ENCODE measurements at places on chromosomes 1 and 21.

GRCh38 chr1:37137014-37137413 is 102.7 kb upstream of the GRIK3 start:
- no peak for DNase-seq

DNA sequence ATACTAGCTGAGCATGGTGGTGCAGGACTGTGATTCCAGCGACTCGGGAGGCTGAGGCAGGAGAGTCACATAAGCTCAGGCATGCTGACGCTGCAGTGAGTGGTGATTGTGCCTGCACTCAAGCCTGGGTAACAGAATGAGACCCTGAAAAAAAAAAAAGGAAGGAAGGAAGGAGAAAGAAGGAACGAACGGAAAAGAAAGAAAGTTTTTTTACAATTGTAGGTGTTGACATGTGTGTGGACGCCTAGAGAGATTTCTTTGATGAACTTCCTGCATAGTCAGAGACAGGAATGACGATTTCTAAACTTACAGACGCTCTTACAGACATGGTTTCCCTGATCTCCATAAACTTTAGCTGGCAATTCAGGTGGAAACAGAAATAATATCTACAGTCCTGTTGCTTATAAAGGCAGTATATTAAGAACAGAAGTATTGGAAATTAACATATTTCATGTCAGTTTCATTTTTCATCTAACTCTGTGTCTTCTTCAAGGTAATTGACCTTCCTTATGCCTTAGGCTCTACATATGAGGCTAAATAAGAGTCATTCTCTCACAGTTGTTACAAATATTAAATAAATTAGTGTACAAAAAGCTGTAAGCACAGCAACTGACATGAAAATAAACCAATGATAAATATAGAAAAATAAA is 4.1 kb downstream of the SAMSN1 start:
- DNase-seq = no peak

DNA sequence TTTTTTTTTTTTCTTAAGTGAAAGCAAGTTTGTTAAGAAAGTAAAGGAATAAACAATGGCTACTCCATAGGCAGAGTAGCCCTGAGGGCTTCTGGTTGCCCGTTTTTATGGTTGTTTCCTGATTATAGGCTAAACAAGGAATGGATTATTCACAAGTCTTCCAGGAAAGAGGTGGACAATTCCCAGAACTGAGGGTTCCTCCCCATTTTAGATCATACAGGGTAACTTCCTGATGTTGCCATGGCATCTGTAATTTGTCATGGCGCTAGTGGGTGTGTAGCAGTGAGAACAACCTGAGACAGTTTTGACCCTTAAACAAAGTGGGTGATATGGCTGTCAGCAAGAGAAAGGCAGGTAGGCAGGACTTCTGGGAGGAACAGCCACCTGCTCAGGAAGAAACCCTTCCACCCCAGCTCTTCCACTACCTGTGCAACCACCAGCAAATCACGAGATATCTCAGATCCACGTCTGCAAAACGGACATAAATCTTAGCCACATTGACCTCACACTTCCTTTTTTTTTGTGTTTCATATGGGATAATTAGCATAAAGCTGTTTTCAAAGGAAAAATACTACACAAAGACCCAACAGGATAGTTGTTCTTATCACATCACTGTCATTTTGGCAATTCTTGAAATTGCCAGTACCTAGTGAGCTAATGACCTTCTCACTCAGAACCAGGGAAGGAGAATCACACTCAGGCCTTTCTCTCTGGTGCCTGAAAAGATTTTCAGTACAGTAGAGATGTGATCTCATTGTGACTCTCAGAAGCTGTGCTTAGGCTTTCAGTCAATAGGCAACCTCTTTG is 34.8 kb upstream of the DUSP10 start:
- DNase-seq = no peak

GRCh38 chr1:152185544-152186391 is 26.7 kb upstream of the RPTN start:
- DNase-seq = peak; percentile 9

GRCh38 chr1:116690396-116690848 is 22.9 kb upstream of the IGSF3 start:
- DNase-seq = no peak

- DNase-seq = no peak
These were observed 59.3 kb downstream of the RIMS3 start for GRCh38 chr1:40606194-40606593.

DNA sequence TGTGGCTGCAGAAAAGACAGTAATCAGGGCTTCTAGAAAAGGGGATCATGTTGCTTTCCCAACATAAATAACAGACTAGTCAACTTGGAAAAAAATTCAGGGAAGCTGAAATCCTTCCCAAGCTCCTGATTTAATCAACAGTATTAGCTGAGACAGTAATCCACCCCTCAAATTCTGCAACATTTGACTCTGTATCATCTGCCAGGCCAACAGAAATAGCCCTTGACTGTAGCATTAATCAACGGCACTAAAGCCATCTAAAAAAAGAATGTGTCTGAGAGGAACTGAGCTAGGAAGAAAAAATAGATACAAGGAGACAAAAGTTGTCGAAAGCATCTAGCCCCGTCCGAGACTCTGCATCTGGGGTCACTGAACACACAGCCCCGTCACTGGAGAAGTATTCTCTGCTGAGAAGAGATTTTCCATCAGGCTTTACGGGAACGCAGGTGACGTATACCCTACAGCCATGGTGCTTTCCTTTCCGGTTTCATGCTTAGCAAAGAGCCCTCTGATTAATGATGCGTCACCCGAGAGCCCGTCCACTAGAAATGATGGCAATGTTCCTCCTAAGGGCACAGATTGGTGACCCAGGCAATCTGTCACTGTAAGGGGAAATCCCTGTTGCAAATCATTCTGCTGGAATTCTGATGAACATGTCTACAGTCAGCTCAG is 42.1 kb upstream of the TP53BP2 start:
- peak; percentile 91 for DNase-seq

- no peak for DNase-seq
These were observed 304.3 kb downstream of the LTN1 start for GRCh38 chr21:28688381-28688780.

- DNase-seq = no peak
These were observed 215.8 kb downstream of the COL24A1 start for GRCh38 chr1:85940656-85941306.

GRCh38 chr1:59898927-59899326 is 27.6 kb downstream of the CYP2J2 start:
- no peak for DNase-seq

DNA sequence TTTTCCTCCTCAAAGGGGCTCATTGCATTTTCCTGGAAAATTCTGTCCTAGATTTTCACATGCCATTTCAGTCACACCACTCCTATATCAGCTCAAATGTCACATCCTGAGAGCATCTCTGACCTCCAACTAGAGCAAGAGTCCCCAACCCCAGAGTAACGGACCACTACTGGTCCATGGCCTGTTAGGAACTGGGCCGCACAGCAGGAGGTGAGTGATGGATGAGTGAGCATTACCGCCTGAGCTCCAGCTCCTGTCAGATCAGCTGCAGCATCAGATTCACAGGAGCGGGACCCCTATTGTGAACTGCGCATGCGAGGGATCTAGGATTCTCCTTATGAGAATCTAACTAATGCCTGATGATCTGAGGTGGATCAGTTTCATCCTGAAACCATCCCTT is 12.7 kb upstream of the RRP15 start:
- DNase-seq = no peak

DNA sequence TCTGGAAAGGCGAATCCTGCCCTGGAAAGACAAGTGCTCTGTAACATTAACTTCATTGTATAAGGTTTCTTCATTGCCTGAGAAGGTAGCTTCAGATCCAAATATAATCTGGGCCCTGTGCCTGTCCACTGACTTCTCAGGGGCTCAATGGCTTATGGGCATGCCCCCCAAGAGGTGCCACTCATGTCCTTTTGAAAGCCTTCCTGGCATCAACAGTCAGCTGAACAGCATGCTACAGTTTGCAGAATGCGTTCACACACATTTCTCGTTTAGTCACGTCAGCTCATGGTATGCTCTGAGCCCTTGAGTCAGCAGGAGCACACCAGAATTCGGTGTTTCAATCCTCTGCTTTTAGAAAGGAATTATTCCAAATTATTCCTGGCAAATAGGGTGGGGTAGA is 23.8 kb downstream of the TMCC2 start:
- DNase-seq = no peak

- no peak for DNase-seq
These were observed 3.1 kb upstream of the BLACAT1 start for GRCh38 chr1:205458777-205459566.

DNA sequence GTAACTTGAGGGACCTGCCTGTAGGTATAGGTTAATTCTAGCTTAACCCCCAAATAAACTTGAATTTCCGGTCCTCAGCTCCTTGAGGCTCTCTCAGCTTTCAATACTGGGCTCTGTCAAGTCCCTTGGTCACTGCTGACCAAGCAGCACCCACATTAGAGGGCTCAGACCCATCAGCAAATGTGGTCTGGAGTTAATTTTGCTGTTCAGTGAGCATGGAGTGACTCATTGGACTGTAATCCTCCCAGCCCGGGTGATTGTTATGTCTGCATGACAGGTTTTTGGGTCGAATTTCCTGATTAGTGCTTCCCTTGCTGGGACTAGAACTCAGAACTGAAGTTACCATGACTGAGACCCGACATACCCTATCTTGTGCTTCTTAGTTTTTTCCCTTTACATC is 130.6 kb downstream of the URB2 start:
- DNase-seq = no peak

DNA sequence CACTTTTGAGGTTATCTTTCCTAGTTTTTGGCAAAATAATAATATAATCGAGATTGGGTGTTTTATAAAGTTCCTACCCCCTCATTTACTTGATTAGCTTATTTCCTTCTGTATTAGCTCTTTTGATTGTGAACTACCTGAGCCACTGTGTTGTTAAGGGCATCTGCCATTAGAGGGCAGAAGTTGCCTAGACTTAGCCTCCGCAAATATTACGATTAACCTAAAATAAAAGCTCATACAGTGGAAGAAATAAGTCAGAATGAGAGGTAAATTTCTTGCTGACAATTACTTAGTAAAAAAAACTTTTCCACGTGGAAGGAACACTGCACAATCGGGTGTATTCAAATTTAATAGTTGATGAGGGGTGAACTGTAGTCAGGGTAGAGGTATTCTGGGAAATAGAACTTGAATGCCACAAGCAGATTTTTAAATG is 2.3 kb downstream of the H3-3A start:
- peak; percentile 66 for DNase-seq

GRCh38 chr1:209809611-209810010 is 3.7 kb upstream of the IRF6 start:
- no peak for DNase-seq
